ENCODE measurements at places on chromosomes 1 and 21.

DNA sequence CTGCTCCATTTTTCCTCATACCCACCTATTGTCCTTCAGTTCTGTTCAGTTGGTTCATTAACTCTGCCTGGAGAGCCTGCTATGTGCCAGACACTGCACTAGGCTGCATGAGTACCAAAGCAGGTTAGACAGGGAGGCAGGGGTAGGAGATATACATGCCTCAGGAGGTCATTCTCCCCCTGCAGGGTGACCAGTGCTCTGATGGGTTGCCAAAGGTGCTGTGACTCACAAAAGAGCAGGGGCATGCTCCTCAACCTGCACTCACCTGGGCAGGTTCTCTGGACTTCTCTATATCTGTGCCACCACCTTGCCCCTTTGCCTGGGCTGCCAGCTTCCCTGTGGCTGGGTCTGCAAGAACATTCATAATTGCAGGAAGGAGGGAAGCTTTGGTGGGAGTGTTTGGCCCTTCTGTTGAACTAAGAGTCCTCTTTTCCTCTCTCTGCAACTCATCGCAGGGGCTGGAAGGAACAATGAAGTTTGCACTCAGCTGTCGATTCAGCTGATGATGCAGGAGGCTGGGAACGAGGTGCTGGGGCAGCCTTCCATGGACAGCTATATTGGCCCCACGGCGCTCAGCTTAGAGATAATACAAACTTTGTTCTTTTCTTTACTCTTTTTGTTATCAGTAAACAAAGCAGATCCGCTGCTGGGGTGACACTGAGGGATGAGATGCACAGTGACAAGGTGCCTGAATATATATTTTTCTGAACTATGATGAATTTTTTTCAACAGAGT lies 356.4 kb upstream of the PLXNA2 start:
- no peak for DNase-seq

DNA sequence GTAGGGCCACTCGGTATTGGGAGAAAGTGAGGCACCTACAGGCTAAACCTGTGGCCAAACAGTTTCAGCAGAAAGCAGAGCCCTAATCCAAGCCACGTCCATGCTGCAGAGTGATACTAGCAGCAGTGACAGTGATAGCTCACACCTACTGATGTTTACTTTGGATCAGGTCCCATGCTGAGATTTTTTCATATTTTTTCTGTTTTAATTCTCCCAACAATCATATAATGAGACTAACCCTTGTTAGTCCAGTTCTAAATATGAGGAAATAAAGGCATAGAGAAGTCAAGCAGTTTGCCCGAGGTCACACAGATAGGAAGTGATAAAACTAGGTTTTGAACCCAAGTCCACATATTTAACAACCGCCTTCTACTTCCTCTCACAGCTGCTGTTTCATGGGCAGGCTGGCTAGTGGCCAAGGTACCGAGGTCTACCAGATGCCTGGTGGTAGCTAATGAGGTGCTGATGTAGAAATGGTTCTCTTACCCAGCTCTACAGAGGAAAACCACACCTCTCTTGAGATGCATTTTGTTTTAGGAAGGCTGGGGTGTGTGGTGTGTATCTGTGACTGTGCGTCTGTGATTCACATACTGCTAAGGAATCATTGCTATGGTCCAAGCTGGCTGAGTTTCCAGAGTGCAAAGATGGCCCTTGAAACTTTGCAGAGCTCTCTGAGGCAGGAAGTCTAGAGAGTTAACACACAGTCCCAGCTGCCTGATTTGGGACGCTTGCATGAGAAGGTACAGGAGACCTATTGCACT lies 80.3 kb upstream of the ARTN start:
- DNase-seq = no peak

DNA sequence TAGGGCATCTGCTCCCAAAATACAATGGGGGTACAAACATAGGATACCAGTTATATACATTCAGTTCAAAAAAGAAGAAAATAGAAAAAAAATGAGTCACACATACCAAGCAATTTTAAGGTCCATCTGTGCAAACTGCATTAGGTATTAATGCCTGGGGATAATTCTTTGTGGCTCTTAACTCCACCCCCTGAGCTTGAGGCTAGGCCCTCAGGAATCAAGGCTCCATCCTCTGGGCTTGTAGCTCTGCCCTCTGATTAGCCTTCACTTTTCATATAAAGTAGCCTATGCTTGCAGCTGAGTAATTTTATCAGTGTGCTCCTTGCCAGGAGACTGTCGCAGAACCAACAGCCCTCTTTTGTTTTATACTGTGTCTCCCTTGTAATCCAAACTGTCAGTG lies 69.9 kb upstream of the BACE2 start:
- DNase-seq = no peak

DNA sequence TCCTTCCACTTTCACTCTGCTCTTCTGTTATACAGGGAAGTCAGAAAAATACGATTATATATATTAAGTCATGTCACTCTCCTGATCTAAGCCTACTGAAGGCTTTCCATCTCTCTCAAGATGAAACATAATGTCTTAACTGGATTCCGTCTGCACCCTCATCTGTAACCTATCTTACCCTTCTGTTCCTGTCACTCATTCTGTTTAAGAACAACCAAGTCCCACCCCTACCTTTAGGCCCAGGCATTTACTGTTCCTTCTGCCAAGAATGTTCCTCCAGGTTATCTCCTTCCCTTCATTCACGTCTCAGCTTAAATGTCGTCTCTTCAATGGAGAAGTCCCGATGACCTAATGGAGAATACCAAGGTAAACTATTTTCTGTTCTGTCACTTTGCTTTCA lies 1802.4 kb downstream of the MRPL39 start:
- DNase-seq = no peak

DNA sequence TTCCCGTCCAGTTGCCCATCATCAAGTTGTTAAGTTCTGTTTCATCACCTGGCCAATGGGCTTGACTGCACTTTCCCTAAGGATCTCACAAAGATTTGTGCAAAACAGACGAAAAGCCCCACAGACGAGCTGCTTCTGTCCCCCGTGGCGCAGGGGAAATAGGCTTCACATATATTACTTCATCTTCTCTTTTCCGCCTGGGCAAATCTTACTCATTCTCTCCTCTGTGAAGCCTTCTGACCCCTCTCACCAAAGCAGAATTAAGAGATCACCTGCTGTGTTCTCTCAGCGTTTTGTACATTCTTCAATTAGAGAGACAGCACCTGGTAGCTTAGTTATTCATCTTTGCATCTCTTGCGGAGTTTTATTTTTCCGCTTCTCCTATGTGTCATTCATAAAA lies 129.8 kb downstream of the IGSF21 start:
- DNase-seq = no peak

DNA sequence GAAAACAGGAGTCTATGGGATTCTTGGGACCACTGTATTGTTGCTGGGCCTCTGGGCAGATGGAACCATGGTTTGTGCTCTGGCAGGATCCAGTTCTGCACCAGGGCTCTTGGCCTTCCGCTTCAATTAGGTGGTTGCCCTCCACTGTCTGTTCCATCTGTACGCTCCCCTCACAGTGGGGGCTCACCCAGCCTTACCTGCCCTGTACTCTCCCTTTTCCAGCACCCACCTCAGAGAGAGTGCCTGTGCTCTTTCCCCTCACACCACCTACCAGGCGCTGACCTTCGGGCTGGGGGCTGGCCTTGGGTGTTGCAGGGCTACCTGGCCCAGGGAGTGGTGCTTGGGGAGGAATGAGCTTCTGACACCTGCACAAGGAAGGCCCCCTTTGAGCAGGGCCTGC lies 7.5 kb downstream of the PKNOX1 start:
- DNase-seq = no peak

DNA sequence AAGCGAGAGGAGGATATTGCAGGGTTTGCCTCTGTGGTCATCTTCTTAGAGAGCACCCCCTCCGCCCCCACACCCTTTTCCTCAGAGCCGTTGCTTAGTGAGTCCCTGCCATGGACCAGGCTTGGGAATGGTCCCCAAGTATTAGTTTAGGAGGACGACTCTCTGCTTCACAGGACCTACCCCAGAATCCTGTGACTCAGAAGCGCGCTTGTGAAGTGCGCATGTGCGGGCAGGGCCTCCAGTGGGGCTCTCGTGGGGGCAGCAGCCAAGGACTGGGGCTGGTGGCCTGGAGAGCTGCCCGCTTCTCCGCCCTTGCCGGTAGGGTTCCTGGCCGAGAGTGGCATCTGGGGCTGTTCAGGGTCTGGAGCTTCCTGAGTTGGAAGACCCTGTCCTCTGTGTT lies 37.3 kb upstream of the HMGN1 start:
- DNase-seq = no peak

GRCh38 chr1:154859786-154860155 lies 10.3 kb downstream of the KCNN3 start:
- DNase-seq = no peak

- no peak for DNase-seq
These were observed 1.8 kb upstream of the RPS6KC1 start for GRCh38 chr1:213049232-213049631.

DNA sequence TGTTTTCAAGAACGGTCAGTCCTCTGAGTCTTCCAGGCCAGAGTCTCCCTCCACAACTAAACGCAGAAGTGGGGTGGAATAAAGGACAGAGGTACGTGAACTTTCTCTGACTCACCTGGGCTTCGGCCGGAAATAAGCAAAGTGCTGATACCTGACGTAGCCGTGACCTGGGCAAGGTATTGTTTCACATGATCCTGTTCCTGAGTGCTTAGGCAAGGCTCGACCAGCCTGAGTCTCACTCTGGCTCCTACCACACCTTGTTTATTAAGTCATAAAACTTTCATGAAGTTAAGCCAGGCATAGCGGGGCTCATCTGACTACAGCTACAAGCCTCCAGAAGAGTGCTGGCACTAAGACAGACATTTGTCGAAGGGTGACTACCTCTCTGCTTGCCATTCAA lies 327.5 kb downstream of the SETD4 start:
- DNase-seq = no peak

- no peak for DNase-seq
These were observed 52.3 kb upstream of the C8B start for GRCh38 chr1:57018119-57018518.

DNA sequence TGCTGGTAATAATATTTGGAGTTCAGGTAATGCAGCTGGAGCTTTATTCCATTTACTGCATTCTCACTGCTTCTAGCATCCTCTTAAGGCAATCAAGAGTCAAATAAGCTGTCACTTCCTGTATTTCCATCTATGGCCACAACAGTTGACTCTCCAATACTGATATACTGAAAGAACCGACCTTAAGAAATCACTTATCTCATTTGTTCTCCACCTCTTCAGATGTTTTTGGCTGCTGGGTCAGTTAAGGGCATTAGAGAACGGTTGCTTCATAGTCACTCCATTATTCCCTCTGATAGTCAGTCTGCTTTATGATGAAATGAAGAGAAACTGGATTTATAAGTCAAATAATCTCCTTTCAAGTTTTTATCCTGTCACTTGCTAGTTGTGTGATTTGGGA lies 14.2 kb upstream of the RGS4 start:
- DNase-seq = no peak

GRCh38 chr21:36699546-36700294 lies 805 bp downstream of the SIM2 start:
- DNase-seq = no peak

DNA sequence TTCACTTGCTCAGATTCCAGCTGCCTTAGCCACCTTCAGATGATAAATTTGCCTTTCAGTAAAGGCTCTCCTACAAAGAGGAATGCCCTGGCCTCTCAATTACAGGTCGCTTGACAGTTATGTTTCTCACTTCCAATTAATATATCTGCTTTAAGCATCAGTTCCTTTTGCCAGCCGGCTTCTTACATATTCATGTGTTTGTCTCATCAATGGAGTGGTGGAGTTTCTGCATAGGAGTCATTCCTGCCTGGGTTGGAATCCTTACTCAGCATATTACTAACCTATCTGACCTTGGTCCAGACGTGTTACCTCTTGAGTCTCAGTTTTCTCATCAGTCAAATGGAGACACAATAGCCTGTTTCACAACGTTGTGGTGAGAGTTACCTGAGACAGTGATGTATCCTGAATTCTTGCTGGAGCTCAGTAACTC lies 9.4 kb upstream of the SESN2 start:
- no peak for DNase-seq

GRCh38 chr1:79190074-79190473 lies 183.5 kb upstream of the ADGRL4 start:
- no peak for DNase-seq

- DNase-seq = no peak
These were observed 12.3 kb downstream of the UQCRH start for GRCh38 chr1:46315669-46316403.

- no peak for DNase-seq
These were observed 36.6 kb downstream of the RUNX3 start for GRCh38 chr1:24893431-24893830.

DNA sequence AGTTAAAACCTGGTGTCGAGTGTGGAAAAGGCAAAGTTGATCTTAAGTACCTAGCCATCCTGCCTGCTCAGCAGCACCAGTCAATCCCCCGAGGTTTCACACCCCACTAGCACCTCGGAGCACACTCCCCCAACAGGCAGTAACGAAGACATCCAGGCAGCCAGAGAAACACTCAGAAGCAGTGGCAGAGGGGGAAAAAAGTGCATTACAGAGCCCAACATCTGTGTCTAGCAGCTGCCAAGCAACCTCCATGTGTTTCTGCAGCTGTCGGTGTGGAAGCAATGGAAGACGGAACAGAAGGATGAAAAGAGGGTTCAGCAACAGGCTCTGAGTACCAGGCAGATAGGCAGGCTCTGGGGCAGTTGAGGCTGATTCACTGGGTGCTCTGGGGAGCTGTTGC lies 73.4 kb upstream of the PROX1 start:
- no peak for DNase-seq

DNA sequence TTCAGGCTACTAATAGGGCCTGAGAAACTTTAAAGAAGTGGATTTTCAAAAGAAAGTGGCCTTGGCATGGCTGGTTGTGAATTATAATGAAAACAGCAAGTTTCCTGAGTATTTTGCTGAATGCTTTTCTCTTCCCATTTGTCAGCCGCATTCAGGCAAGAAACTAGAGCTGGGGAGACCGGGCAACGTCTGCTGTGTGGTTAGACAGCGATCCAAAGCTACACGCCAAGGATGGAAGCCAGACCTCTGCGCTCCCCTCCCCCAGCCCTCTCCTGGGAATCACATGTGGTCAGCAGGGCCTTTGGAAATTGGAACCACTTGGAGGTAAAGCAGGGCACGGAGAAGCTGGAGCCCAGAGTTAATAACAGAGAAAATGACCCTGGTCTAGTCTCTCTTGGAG lies 114.1 kb upstream of the CD34 start:
- no peak for DNase-seq

All from activated gamma-delta T cell (primary cell).